ENCODE measurements at places on chromosomes 16 and 17. TPM values are rescaled to one million over a fixed set of nuclear protein-coding genes. Genes with fewer than 3 reads are reported as not detected.

The IL21R gene
- 0.02 TPM for total RNA-seq

The ATXN1L gene
- 20.7 TPM for total RNA-seq

The ADORA2B gene
- 13.3 TPM for total RNA-seq

The IRX6 gene
- not detected for total RNA-seq

The WRAP53 gene
- total RNA-seq: 32.9 TPM

The PRAC2 gene
- not detected for total RNA-seq

The MT1A gene
- 30.3 TPM for total RNA-seq

The CNTNAP4 gene
- not detected for total RNA-seq

The NLRC3 gene
- not detected for total RNA-seq

The OR1F1 gene
- 0.29 TPM for total RNA-seq

The TBC1D28 gene
- total RNA-seq: not detected

The EME1 gene
- total RNA-seq: 13.8 TPM

The LRRC37A gene
- total RNA-seq: 1.6 TPM

The ACSM2B gene
- total RNA-seq: not detected

The GPRC5C gene
- 48.8 TPM for total RNA-seq

The CNGB1 gene
- total RNA-seq: 0.06 TPM

The HCRT gene
- total RNA-seq: not detected

The TNP2 gene
- total RNA-seq: not detected

The TBC1D3G gene
- not detected for total RNA-seq

The ARHGDIA gene
- 613 TPM for total RNA-seq

The GINS2 gene
- total RNA-seq: 27.4 TPM

The EXOC3L1 gene
- total RNA-seq: 0.05 TPM

The AHSP gene
- not detected for total RNA-seq

The SPATA20 gene
- 82.5 TPM for total RNA-seq

The KRTAP9-2 gene
- not detected for total RNA-seq

The VPS9D1 gene
- total RNA-seq: 4.6 TPM

The VMO1 gene
- total RNA-seq: 1.2 TPM

The BMERB1 gene
- 79.9 TPM for total RNA-seq

The OTOA gene
- total RNA-seq: 0.09 TPM

The XAF1 gene
- 0.04 TPM for total RNA-seq

The C17orf67 gene
- total RNA-seq: 1.8 TPM

The ICAM2 gene
- total RNA-seq: not detected

The SPIRE2 gene
- 7.4 TPM for total RNA-seq

The FADS6 gene
- total RNA-seq: 0.03 TPM

The TMEM238L gene
- not detected for total RNA-seq

The UTP4 gene
- total RNA-seq: 84.3 TPM

The RMI2 gene
- 29.5 TPM for total RNA-seq

The SMIM36 gene
- total RNA-seq: not detected

The OR3A2 gene
- total RNA-seq: not detected

The MMP28 gene
- total RNA-seq: 8.8 TPM

The HOXB1 gene
- total RNA-seq: not detected

All from A549 treated with dexamethasone at 1 μM for 4 hours (cell line).